ENCODE measurements at places on chromosomes 5 and 9. TPM values are rescaled to one million over a fixed set of nuclear protein-coding genes. Genes with fewer than 3 reads are reported as not detected.

Gene IRF1
- total RNA-seq = 106 TPM

Gene SLC6A3
- not detected for total RNA-seq

- no peak for DNase-seq
- H3K4me3 ChIP-seq = no peak overlapping the region
- H3K4me1 ChIP-seq = peaks cover 4% of the 10 kb centered on the region
- no peak overlapping the region for H3K27ac ChIP-seq
- H3K36me3 ChIP-seq = no peaks in the 10 kb centered on the region
Observed at GRCh38 chr5:177089127-177089526, 2.4 kb downstream of the FGFR4 start.

DNA sequence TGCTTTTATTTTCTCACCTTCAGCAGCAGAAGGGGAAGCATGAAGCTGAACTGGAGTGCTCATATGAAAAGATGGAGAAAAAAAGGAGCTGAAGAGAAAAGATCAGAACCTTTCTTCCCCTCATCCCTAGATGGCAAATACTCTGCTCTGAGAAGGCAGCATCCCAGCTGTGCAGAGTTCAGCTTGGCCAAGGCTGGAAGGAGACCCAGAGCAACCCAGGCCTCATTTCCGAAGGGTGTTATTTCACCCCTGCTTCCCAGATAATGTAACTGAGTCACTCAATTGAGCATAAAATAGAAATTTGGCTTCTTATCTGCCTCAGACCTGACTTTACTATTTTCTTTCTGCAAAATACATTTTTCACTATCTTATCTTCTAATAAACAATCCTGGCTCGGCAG is 489.9 kb upstream of the BRINP1 start:
- H3K36me3 ChIP-seq = no peaks in the 10 kb centered on the region
- H3K27me3 ChIP-seq = peaks cover 2% of the 10 kb centered on the region
- H3K4me1 ChIP-seq = no peaks in the 10 kb centered on the region
- no peak for DNase-seq
- H3K4me3 ChIP-seq = no peak overlapping the region

- peaks cover 23% of the 10 kb centered on the region for H3K36me3 ChIP-seq
Observed at GRCh38 chr5:178902849-178903248, 7.1 kb downstream of the ZFP2 start.

GRCh38 chr9:126621919-126622735 is 8.4 kb downstream of the LMX1B start:
- H3K4me3 ChIP-seq = no peak overlapping the region
- no peaks in the 10 kb centered on the region for H3K36me3 ChIP-seq
- peaks cover 21% of the 10 kb centered on the region for H3K4me1 ChIP-seq

DNA sequence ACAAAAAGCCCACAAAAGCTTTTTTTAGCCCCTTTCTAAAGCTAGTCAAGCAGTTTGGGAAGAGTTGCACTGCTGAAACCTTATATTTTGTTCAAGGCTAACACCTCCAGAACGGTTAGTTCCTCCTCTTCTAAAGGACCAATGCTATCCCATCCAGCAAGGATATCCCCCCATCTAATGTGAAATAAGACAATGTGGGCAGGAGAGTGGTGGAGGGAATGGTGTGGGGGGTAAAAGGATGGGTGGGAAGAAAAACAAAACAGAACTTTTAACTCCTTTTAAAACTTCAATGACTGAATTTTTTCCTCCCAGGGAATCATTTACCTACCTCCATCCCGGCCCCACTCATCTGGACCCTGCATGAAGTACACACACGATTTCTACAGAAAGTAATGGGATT is 21.2 kb downstream of the PTCH1 start:
- no peak for DNase-seq
- no peak overlapping the region for H3K27ac ChIP-seq
- peaks cover 49% of the 10 kb centered on the region for H3K4me1 ChIP-seq

GRCh38 chr5:166111021-166111420 is 2180.4 kb upstream of the WWC1 start:
- DNase-seq = no peak
- no peak overlapping the region for H3K4me3 ChIP-seq
- no peak overlapping the region for H3K27ac ChIP-seq
- no peaks in the 10 kb centered on the region for H3K36me3 ChIP-seq

- DNase-seq = peak; percentile 31
- H3K4me3 ChIP-seq = no peak overlapping the region
- H3K27me3 ChIP-seq = no peaks in the 10 kb centered on the region
Observed at GRCh38 chr5:143699121-143699520, 112.8 kb upstream of the HMHB1 start.

- DNase-seq = no peak
- H3K27me3 ChIP-seq = no peaks in the 10 kb centered on the region
- H3K4me3 ChIP-seq = no peak overlapping the region
- no peaks in the 10 kb centered on the region for H3K36me3 ChIP-seq
- H3K4me1 ChIP-seq = no peaks in the 10 kb centered on the region
Observed at GRCh38 chr9:69093471-69094103, 58.0 kb downstream of the FXN start.

GRCh38 chr9:8649160-8649559 is 849.6 kb upstream of the DMAC1 start:
- no peaks in the 10 kb centered on the region for H3K36me3 ChIP-seq
- no peak overlapping the region for H3K27ac ChIP-seq
- no peaks in the 10 kb centered on the region for H3K27me3 ChIP-seq
- DNase-seq = no peak
- no peaks in the 10 kb centered on the region for H3K4me1 ChIP-seq

- DNase-seq = no peak
- H3K27ac ChIP-seq = no peak overlapping the region
- no peaks in the 10 kb centered on the region for H3K27me3 ChIP-seq
Observed at GRCh38 chr9:125088752-125089151, 54.6 kb downstream of the SCAI start.

Gene ACTBL2
- total RNA-seq = not detected

Gene FAM221B
- total RNA-seq = not detected

Gene CHSY3
- not detected for total RNA-seq

GRCh38 chr9:4962085-4962484 is 23.0 kb upstream of the JAK2 start:
- H3K4me3 ChIP-seq = no peak overlapping the region
- no peaks in the 10 kb centered on the region for H3K27me3 ChIP-seq
- peaks cover 8% of the 10 kb centered on the region for H3K36me3 ChIP-seq
- no peak overlapping the region for H3K27ac ChIP-seq
- no peak for DNase-seq

Measured in activated CD4-positive, alpha-beta memory T cell treated with anti-CD3 and anti-CD28 coated beads for 36 hours (primary cell).